NAMALWA (cell line): ENCODE measurements at places on chromosomes 1 and 21.

DNA sequence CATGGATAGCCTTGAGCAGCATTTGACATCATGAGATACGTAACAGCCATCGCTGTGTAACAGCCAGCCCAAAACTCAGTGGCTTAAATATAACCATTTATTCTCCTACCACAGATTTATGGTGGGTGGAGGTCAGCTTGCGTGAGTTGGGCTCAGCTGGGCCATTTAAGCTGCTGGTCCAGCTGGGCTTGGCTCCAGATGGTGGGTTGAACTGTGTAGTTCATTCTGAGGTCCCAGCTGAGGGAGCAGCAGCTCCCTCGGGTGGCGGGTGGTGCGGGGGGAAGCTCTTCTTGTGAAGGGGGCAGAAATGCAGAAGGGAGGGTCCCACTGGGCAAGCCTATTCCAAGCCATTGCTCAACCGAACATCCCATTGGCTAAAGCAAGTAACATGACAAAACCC lies 75.9 kb downstream of the IGSF21 start:
- DNase-seq: no peak

- peak; percentile 57 for DNase-seq
Measured at GRCh38 chr1:210400043-210400840, 71.5 kb downstream of the HHAT start.

- DNase-seq: peak; percentile 81
Measured at GRCh38 chr1:11719313-11720032, 16.5 kb upstream of the AGTRAP start.

DNA sequence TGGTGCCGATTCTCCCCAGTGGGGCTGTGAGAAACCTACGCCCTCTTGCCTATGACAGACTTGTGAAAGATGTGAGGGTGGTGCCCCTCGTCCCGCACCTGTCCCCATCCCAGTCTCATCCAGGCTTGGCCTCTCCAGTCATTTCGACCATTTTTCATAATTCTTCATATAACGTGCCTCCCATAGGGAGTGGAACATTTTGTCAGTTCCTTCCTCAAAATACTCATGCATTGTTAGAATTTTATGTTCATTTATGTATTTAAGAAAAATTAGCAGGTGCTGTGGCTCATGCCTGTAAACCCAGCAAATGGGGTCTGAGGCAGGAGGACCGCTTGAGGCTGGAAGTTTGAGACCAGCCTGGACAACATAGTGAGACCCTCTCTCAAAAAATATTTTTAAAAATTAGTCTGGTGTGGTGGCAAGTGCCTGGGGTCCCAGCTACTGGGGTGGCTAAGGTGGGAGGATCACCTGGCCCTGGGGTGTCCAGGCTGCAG lies 19.7 kb upstream of the SMPDL3B start:
- DNase-seq: no peak
